Fibroblast of skin of left biceps (primary cell): ENCODE measurements at places on chromosomes 3 and 15.

GRCh38 chr3:85935171-85935570 is 976.4 kb downstream of the CADM2 start:
- no peak for DNase-seq

DNA sequence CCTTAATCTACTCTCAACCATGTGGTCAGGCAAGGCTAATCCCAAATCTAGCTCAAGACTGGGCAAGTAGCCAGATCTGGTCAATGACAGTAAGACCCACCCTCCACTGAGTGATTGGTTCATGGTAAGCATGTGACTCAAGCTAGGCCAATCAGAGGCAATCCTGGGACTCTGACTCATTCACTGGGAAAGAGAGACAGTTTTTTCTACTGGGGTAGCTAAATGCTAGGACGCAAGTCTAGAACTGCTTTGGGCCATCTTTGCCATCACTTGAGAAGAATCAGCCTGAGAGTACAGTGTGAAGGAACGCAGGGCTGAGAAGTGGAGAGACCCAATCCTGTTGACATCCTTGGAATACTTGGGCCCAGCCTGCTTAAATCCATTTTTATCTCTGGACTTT is 9.4 kb upstream of the RAD18 start:
- no peak for DNase-seq

- DNase-seq = no peak
These were observed 255.0 kb downstream of the TBL1XR1 start for GRCh38 chr3:176942305-176942704.

- peak; percentile 29 for DNase-seq
These were observed 37.0 kb downstream of the CDC25A start for GRCh38 chr3:48151058-48151806.

- peak; percentile 50 for DNase-seq
These were observed 17.1 kb downstream of the ZBED2 start for GRCh38 chr3:111577798-111578685.

- no peak for DNase-seq
These were observed 70.4 kb downstream of the PPM1L start for GRCh38 chr3:160826408-160826807.

GRCh38 chr15:74217907-74218885 is 15.6 kb upstream of the STRA6 start:
- DNase-seq = no peak

GRCh38 chr3:14512281-14512941 is 27.7 kb downstream of the GRIP2 start:
- DNase-seq = no peak
